ENCODE measurements at places on chromosomes 3 and 15.

DNA sequence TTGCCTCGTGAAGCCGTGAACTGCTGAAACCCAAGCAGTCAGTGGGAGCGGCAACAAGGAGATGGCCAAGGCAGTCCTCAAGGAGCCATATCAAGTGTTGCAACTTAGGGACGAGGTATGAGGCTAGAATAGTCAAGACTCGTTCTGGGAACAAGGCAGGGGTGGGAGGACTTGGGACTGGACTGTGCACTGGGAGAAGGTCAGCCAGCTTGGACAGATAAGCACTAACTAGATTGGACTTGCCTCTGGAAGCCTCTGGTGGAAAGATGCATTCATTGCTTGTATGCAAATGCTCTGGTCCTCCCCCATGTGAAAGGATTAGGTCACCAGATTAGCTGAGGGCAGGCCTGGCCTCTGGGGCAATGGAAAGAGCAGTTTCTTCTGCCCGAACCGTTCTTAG, 123.3 kb upstream of the CTNNB1 start:
- no peak for DNase-seq

GRCh38 chr15:75179746-75180140, 21.9 kb upstream of the C15orf39 start:
- DNase-seq = no peak

GRCh38 chr15:99443768-99444446, 121.9 kb upstream of the MEF2A start:
- no peak for DNase-seq

DNA sequence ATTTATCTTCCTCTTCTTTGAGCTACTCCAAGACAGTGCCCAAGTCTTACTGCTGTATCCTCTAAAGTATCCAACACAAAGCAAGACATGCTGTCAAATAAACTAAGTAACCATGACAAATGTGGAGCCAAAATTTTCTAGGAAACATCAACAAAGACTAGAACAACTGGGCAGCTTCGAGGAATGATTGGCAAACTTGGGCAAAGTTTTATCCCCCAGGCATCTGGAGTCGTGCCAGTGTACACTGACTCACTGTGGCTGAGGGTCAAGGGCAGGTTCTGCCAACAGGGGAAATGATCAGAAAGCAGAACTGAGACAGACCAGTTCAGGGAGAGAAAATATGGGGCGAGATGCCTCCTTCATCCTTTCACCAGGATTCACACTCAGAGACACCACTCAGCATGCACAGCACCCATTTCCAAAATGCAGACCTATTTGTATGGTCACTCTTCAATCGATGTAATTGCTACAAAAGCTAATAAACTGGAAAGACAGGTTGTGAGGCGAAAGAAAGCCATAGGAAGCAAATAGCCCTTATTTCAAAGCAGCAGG, 65.8 kb downstream of the MB21D2 start:
- DNase-seq = peak; percentile 87

DNA sequence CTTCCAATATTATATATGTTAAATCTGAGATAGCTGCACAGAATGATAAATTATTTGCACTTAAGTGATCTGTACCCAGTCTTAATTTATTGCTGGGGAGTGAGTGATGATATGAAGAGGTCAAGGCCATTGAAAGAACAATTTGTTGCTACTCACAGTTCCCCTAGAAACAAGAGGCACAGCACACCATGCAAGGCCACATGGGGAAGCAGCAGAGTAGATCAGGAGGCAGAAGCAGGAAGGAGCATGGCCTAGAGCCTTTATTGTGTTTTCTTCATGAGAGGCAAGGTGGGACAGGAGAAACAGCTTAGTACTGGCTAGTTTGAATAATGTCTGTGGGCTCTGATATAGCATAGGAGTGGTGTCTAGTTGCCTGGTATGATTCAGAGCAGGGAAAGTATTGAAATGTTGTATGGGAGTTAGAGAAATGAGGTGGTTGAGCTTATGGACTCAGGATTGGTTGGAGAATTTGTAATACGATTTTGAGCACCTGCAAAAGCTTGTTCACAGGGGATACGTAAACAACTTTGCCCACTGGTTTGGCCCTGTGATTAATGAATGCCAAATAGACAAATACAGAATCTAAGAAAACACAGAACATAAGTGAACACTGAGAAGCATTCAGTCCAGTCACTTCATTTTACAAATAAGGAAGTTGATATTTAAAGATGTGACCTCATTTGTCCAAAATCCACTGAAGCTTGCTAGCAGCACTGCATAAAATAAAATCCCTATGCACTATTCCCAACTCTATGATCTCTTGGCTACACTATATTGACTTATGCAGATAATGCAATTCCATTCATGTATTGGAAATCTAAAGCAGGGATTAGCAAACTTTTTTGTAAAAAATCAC, 71.7 kb downstream of the TMCO5A start:
- DNase-seq = no peak

DNA sequence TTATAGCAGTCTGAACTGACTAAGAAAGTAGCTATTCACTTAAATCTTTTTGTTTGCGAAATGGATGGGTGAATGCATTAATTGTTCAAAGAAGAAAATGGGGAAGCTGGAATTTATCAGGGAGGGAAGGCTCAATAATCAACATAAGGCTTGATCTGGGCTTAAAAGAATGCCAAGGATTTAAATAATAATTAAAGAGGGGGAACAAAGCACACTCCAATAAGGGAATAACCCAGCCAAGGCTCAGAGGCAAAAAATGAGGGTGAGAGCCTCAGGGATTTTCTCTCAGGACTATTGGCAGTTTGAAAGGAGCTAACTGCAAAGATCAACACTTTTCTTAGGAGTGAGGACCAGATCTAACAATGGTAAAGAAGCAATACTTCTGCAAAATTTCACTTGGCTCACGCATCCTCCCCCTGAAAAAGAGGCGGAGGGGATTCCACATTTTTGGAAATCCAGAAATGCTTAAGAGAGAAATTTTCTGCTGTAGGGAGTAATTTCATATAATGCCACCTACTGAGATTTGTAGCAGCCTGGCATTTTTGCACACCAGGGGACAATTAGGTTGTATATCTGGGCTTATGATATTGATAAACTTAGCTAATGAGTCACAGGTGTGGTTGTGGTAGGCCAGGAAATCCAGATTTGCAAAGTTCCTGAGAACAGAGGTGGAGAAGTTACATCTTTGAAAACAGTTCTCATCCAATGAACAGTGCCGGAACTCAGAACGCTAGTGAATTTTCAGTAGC, 405.1 kb downstream of the TUSC7 start:
- DNase-seq = no peak

DNA sequence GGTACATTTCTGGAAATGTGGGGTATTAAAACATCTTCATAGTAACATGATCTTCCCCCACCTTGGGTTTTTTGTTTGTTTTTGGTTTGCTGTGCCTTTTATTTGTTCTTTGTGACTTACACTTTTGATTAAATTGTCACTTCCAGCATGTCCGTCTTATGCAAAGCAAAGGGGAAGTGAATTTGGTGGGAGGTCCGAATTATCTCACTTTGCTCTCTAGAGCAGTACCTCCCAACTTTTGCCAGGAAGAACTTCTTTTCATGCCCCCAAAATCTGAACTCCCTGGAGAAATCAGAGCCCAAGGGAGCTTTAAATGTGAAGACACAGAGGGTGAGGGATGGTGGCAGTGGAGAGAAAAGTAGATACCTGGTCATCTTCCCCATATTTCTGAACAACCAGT, 173.1 kb downstream of the IL5RA start:
- no peak for DNase-seq

GRCh38 chr3:157046520-157046919, 113.4 kb downstream of the CCNL1 start:
- DNase-seq = no peak

DNA sequence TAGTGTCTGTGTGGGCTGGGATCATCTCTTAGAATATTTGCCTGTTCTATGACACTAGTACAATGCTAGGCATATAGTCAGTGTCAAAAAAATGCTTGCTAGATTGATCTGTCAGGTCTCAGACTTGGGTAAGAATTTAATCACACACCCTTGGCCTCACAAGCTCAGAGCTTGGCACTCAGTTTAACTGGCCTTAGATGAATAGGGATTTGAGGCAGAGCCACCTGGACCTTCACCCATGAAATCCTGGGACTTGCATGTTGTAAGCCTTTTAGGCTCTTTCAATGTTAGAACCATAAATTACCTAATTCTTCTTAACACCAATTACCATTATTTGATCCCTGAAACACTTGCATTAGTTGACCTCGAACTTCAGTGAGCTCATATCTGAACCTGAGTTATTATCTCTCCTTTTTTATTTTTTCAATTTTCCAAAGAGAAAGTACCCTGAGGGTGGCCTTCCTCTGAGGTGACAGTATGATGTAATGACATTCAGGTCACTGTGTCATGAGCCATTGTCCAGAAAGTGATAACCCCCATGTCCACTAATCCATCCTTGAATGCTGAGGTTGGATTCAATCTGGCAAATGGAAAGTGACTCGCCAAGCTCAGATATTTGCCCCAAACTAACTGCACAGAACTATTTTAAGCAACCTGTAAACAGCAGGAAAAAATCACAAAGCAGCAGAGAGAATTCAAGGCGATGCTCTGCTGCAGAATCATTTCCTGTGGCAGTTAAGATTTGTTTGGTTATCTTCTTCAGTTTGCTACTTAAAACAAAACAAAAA, 615.2 kb upstream of the NR2F2 start:
- no peak for DNase-seq

- DNase-seq = no peak
These were observed 58.3 kb downstream of the NSUN3 start for GRCh38 chr3:94121161-94121560.

GRCh38 chr3:15804553-15805095, 6.8 kb upstream of the ANKRD28 start:
- DNase-seq = no peak

DNA sequence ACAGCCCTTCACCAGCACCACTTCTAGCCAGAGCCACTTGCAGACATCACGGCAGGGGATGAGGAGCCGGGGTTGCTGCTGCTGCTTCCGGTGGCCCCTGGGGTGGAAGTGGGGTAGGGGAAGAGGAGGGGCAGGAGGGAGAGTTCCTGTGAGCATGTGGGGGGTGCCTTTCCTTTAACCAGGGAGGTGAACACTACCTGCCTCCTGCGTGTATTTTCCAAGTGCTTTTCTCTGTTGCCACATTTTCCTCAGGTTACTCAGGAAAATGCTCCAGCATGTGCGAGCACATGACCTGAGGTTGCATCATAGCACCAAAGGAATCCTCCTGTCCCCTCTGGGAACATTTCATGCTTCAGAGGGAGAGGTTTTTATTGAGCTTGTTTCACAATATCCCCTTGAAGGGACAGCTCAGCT, 12.2 kb upstream of the SACM1L start:
- no peak for DNase-seq

GRCh38 chr3:102036017-102036416, 186.7 kb downstream of the NFKBIZ start:
- DNase-seq = no peak

DNA sequence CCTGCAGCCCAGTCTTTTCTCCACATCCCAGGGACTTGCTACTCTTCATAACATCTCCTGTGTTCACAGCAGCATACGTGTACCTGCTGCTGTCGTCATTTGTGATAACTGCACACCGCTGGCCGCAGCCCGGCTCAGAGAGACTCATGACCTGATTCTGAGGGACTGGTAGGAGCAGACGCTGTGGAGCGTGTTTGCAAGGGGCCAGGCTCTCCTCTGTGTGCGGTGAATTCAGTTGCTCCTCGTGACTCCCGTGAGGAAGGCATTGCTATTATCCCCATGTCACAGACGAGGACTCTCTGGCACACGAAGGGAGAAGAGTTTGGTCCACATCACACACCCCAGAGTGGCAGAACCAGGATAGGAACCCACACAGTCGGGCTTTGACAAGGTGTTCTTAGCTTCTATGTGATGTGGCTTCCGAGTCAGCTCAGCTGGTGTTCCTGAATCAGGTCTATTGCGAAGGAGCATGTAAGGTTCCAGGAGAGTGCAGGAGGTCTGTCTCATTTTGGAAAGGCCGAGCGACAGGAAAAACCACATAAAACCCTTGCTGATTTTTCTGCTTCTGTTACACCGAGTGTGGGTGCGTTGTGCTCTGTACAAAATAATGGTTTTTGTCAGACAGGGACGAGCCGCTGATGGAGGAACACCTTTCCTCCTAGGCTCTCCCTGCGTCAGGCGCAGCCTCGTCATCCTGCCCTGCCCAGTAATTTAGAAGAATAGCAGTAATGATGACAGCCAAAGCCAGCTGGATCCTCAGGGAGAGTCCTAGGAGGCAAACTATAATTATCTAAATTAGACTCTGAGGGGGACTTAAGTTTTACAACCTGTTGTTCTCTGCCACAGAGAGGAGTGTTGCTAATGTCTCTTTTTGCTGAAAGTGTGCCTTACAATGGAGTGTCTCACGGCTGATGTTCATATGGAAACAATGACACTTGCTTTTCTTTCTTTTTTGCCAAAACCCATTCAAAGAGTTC, 157.5 kb upstream of the RGMA start:
- DNase-seq = no peak

- DNase-seq = peak; percentile 32
These were observed 18.8 kb upstream of the SSUH2 start for GRCh38 chr3:8663177-8664061.

DNA sequence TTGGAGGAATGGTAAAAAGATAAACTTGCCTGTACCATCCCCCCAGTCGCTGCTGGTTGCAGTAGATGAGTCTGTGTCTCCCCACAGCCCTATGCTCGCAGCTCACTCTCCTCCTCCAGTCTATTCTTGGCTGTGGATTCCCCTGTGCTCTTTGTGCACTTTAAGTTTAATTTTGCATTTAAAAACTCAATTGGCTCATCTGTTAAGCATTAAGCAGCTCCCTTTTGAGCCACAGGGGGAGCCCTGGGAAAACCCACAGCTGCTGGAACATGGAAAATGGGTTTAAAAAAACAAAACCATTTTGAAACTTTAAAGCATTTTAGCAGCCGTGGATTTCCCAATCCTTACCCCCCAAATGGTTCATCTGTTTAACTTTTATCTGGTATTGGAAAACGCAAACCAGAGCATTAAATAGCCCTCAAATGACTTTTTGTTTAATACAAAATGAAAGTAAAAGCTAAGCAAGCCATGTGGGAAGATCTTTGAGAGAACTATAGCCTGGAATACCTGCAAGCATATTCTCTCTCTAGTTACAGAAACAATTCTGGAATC, 536.9 kb downstream of the ZIC1 start:
- no peak for DNase-seq

DNA sequence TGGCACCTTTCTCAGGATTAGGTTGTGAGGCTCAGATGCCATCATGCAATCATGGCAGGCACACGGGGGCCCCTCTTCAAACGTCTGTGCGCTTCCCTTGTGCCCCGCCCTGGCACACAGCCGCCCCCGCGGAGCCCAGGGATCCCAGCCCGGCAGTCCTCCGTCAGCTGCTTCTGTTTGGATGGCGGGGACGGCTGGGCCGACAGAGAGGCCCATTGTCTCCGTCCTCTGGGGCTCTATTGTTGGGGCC, 849 bp upstream of the HDAC11 start:
- DNase-seq = no peak

DNA sequence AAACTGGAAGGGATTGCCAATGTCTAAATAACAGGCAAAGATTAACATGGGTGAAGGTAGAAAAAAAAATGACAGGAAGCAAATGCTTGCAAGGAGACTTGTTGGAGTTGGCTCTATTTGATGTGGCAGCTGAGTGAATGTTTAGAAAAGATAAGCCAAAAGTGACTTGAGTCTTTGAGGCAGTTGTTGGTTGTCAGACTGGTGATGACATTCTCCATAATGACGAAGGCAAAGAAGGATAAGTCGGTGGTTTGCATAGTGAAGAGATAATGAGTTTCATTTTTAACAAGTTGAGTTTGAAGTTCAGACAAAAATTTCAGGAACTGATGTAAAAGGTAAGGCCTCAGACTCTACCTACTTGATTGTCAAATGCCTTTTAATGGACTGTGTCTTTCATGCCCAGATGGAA, 704.1 kb upstream of the SGO1 start:
- DNase-seq = no peak

- DNase-seq = no peak
These were observed 444.9 kb upstream of the TBL1XR1 start for GRCh38 chr3:177642042-177642803.

- no peak for DNase-seq
These were observed 371.1 kb downstream of the CHL1 start for GRCh38 chr3:567488-568185.
